Activated T-cell treated with anti-CD3 and anti-CD28 coated beads for 1 hour (primary cell): ENCODE measurements at places on chromosomes 1 and 21.

DNA sequence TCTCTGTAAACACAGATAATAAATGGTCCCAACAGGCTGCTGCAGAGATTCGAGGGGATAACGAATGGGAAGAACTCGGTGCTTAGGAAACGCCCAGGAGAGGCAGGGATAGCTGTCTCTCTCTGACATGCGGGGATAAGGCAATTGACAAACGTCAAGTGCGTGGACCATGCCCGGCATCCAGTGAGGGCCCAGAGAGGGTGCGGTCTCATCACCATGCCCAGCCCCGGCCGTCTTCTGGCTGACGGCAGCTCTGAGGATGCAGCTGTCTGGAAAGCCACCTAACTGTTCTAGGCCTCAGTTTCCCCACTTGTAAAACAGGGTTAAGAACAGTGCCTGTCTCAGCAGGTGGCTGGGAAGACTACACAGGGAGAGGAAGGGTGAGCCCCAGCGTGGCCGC lies 48.1 kb downstream of the ACOT7 start:
- no peak for DNase-seq

GRCh38 chr1:151596166-151596953 lies 15.5 kb upstream of the SNX27 start:
- DNase-seq, result no peak

DNA sequence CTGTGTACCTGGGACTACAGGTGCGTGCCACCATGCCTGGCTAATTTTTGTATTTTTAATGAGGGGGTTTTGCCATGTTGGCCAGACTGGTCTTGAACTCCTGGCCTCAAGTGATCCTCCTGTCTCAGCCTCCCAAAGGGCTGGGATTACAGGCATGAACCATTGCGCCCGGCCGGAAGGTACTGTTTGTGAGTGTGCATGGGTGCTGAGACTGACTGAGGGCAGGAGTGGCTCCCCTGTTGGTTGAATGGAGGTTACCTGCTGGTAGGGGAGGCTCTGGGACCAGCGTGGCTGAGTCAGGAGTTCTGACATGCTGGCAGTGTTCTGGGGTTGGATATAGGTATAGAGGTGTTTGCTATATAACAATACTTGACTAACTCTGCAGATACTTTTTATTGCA lies 10.4 kb downstream of the PRMT2 start:
- DNase-seq, result no peak

DNA sequence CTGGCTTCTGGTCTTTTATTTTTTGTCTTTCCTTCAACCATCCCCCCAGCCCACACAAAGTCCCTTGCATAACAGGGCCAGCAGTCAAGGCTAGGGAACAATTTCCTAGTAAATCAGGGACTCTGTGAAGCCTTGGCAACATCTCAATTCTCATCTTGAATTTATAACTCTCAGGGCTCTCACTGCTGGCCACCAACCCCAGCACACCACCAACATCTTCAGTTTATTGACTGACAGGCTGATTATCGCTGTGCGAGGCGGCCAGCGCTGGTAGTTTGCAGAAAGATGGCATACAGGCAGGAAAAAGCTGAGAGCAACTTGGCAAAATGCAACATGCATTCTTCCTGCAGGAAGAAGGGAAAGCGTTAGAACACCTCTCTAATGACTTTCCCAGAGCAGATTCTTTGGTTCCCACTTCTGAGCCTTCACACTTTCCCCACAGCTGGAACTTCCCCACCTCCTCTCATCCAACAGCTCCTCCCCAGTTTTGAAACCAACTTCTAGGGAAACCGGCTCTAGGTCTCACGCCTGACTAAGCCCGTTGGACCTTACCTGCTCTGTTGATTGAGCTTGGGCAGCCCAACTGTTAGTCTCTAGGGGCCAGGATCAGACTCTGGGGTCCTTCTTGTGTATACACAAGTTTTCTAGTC lies 26.3 kb upstream of the CSF1 start:
- DNase-seq, result no peak

DNA sequence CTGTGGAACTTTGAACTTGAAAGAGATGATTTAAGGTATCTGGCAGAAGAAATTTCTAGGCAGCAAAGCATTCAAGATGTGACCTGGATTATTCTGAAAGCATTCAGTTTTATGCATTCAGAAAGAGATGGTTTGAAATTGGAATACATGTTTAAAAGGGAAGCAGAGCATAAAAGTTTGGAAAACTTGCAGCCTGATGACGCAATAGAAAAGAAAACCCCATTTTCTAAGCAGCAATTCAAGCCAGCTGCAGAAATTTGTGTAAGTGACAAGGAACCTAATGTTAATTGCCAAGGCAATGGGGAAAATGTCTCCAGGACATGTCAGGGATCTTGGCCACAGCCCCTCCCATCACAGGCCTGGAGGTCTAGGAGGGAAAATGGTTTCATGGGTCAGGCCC lies 354.0 kb downstream of the ZNF326 start:
- DNase-seq, result no peak

- DNase-seq, result no peak
Observed at GRCh38 chr1:172397221-172397620, 23.3 kb upstream of the C1orf105 start.

DNA sequence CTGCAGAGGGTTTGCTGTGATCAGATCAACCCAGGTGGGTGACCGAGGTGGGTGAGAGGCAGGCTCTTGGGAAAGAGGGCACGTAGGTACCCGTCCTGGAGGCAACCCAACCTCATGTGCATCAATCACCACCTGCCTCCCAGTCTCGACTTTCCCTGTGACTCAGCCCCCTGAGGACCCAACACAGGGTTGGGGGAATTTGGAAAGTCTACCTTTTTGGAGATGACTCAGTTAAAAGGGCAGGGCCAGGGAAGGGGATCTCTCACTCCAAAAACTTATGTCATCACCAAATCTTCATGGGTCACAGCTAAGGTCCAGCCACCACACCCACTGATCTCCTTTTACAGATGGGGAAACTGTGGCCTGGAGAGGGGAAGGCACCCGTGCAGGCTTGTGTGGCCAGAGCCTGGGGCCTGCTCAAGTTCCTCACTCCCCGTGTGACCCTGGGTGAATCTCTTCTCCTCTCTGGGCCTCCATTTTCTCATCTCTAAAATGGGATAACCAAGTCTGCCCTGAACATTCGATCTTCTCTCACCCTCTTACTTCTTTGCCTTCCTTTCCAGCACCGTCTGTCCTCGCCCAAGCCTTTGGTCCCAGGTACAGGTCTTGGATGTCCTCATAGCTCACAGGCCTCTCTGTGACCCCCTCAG lies 34.6 kb upstream of the WNT4 start:
- no peak for DNase-seq

GRCh38 chr1:247336390-247336789 lies 4.7 kb upstream of the ZNF496 start:
- DNase-seq, result no peak

GRCh38 chr1:234454926-234455325 lies 24.1 kb downstream of the TARBP1 start:
- DNase-seq, result no peak

DNA sequence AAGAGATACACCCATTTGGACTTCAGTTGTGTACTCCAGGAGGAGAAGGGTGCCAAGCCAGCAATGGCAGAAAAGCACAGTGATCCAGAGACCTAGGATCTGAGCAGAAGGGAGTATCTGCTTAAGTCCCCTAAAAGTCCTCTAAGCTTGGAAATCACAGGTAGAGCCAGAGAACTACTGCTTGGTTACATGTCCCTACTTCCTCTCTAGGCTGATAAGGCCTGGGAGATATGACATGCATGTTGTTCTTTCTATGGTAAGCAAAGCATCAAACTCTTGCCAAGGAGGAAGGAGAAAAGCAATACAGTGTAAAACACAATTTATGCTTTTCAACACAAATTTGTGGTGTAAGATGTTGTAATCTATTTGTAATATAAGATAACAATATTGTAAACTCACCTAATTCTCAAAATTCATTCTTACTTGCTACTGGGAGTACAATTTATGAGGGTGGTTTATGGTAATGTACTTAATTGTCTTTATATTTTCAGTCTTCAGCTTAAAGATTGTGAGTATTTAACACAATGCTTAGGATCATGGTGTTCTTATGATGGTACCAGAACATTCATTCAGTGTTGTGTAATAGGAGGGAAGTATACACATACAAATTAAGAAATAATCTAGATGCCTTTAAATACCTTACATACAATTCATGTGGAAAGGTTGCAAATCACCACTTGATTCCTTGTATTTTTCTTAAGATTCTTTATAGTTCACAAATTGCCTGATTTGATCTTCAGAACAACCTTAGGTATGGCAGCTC lies 49.1 kb upstream of the GNG12 start:
- DNase-seq, result no peak
